ENCODE measurements at places on chromosomes 11 and 22. TPM values are rescaled to one million over a fixed set of nuclear protein-coding genes. Genes with fewer than 3 reads are reported as not detected.

GRCh38 chr11:14273895-14274294 lies 85.1 kb downstream of the RRAS2 start:
- DNase-seq: no peak

DNA sequence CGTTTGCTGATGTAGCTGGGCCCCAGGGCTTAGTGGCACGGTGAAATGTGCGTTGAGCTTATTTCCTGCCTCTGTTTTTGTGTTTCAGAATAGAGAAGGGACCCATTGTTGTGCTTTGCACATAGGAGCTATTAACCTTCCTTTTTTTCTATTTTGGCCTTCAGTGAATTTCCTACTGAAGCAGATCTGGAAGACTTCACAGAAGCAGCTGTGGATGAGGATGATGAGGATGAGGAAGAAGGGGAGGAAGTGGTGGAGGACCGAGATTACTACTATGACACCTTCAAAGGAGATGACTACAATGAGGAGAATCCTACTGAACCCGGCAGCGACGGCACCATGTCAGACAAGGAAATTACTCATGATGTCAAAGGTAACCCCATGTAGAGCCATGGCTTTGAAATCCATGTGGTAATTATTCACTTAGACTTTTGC lies 37.4 kb upstream of the ST14 start:
- DNase-seq: no peak

- no peak for DNase-seq
These were observed 50.5 kb downstream of the NNMT start for GRCh38 chr11:114346709-114347141.

- no peak for DNase-seq
These were observed 387.5 kb downstream of the KCNA4 start for GRCh38 chr11:29629286-29629685.

DNA sequence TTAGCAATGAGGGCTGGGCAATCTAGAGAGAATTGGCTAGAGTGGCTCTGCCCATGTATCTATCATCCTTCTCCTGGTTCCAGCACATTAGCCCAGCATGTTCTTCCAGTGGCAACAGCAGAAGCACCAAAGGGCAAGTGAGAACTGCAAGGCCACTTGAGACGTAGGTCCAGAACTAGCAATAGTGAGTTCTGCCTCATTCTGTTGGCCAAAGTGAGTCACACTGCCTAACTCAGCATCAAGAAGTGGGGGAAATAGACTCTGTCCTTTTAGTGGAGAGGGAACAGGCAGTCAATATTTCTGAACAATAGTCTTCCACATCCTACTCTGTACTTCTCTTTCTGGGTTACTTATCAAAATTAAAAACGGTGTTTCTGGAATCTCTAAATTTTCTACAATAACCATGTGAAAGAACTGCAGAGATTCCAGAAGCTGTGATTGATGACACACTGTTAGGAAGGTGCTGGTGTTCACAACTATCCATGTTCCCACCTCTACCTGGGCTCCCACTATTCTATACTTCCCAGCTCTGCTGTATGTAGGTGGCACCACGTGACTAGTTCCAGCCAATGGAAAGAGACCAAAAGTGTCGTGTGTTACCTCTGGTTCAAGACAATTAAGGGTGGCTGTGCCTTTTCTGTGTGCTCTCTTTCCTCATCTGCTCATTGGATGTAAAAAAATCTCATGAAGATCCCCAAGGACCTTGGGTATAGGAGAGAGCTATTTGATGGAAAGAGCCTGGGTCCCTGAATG lies 23.4 kb upstream of the GRK3 start:
- DNase-seq: no peak

GRCh38 chr11:104254347-104254746 lies 90.4 kb upstream of the PDGFD start:
- DNase-seq: no peak

GRCh38 chr11:2540992-2541680 lies 96.3 kb downstream of the KCNQ1 start:
- DNase-seq: no peak

The MFNG gene
- polyA plus RNA-seq: 24.8 TPM

The DNAJB7 gene
- polyA plus RNA-seq: not detected

The C11orf97 gene
- not detected for polyA plus RNA-seq

The SHANK2 gene
- polyA plus RNA-seq: 3.0 TPM
